ENCODE measurements at places on chromosomes 3 and 15.
A peak's percentile ranks its signal among the peaks of the same experiment; 100 is the strongest.

- peak; percentile 59 for DNase-seq
Measured at GRCh38 chr15:78195735-78196201, 38.6 kb downstream of the ACSBG1 start.

- DNase-seq, result no peak
Measured at GRCh38 chr3:17935222-17935621, 192.8 kb upstream of the TBC1D5 start.

DNA sequence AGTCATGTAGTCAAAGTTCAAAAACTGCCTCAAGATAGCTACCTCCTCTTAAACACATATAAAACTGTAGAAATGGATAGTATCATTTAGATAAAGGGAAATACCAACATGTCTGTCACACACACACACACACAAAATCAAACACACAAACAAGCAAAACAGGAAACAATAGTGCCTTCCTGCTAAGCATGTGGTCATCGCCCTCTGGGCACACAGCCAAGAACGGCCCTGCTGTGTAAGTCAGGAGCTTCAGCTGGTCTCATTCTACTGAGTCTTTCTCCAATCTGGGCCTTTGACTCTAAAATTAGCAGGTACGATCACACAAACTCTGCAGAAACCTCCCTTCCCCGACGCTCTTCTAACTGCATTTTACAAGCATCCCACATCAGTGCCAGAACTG is 272.2 kb upstream of the CHRNA7 start:
- peak; percentile 51 for DNase-seq

- no peak for DNase-seq
Measured at GRCh38 chr3:115864911-115865310, 241.6 kb downstream of the GAP43 start.

DNA sequence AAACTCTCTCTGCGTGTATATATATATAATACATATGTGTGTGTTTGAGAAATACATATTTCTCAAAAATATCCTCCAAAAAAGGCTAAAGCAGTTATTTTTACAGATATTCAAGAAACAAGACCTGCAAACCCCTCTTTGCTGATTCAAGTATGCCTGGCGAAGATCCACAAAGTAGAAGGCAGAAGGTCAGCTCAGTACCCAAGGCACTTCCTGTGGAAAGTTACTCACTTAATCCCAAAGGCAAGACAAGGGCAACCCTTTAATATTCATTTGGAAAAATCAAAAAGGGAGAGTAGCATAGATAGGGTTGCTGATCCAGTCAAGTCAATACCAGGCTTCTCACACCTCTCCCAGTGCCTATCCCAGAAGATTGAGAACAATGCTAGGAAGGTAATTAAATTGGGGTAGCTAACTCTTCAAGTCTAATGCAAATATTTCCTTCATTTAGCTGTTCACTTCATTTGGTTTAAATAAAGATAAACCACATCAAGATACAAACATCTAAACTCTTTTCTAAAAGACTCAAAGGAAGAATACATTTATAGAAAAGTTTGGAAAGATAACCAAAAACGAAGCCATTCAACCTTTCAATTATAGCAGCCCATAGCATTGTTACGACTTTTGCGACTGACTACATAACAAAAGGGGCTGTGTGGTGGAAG is 7.2 kb downstream of the COX17 start:
- no peak for DNase-seq

DNA sequence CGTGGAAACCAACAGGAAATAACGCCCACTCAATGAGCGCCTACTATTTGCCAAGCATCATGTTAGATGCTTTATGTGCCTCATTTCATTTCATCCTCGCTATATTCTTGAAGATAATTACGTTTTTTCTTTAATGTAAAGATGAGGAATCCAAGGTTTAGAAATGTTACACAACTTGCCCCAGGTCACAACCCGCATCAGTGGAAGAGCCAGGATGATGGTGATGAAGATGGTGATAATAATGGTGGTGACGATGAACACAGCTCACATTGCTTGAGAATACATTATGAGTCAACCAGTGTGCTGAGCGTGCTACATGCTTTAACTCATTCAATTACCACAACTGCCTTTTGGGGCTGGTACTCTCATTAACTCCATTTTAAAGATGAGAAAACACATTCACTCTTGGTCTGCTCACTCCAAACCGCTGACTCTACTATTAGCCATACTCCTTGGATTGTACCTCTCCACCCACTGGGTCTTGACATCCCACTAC is 21.5 kb upstream of the MYO1E start:
- DNase-seq, result no peak

GRCh38 chr3:61848885-61849284 is 287.5 kb downstream of the PTPRG start:
- no peak for DNase-seq

DNA sequence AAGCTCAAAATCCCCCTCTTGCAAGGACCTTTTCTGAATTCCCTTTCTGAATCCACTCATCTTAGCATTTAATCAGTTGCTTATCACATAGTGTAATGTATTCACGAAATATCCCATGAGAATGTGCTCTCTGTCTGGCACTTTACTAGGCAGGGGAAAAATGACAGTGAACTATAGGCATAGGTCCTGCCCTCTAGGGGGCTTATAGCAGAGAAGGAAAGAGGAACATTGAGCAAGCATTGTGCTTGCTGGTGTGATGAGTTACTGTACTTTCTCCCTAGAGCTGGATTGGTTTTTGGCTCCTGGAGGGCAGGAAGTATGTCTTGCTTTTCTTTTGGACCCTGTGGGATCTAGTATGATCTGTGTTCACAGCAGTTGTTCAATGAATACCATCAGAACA is 26.5 kb downstream of the DUOX2 start:
- DNase-seq, result no peak

Measured in frontal cortex (tissue), 4 donors.